ENCODE measurements at places on chromosomes 2 and 18.
A peak's percentile ranks its signal among the peaks of the same experiment; 100 is the strongest.

DNA sequence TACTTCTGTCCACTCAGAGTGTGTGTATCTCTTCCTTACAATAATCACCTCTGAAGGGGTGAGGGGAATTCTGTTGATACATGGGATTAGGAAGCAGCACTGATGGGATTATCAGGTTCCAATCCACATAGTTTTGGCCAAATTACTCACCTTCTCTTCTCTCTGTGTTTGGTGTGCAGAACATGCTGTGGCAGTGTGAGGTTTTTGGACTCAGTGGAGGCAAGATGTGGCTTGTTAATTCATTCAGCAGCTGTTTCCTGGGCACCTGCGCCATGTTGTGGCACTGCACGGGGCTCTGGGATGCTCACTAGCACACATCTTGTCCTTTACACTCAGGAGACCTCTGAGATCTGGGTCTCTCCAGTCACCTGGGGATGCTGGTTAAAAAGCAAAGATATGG, 350.3 kb upstream of the HS6ST1 start:
- no peak for DNase-seq

DNA sequence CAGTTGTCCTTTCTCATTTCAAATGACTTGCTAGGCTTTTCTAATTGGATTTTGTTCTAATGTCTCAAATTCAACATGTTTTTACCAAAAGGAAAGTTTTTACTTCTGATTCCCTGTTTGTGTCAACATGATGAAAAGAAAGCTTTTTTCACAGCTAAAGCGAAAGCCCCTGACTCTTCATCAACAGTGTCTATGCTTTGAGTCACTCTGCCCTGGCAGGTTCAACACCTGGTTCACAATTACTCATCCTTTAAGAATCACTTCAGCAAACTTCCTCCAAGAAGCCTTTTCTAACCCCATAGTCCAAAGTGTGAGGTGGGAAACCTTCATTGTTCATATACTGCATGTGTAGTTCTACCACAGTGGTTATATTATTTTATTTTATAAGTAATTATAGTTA, 7.6 kb upstream of the DSG2 start:
- no peak for DNase-seq

DNA sequence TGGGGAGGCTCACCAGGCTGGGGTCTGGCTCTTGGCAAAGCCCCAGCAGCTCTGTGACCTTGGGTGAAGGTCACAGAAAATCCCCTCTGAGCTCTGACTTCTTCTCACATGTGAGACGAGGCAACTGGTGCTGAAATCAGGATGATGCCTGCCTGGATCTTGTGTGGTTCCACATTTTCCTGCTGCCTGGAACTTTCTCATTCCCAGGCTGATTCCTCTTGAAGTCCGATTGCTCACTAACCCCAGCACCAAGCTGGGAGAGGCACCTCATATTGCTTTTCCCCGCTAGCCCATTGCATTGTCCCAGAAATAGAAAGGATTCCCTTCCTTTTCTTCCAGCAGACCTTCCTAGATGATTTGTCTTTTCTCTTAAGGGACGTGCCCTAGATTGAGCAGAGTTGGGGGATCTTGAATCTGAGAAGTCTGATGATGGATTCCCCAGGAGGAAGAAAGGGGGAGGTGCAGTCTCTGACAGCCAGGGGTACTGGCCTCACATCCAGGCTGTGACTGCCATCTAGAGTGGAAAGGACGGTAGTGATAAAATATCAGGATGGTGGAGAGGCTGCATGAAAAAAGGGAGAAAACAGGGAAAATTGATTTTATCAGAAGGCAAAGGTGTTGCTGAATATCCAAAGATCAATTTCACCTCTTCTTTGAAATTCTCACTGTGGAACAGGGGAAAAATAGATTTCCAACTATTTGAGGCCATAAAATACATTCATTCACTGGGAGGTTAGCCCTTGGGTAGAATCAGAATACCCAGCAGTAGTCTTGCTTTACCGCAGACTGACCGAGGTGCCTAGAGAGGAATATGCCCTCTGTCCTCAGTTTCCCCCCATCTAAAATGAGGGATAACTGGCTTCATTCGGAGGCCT, 96.3 kb downstream of the FAM210A start:
- peak; percentile 80 for DNase-seq

DNA sequence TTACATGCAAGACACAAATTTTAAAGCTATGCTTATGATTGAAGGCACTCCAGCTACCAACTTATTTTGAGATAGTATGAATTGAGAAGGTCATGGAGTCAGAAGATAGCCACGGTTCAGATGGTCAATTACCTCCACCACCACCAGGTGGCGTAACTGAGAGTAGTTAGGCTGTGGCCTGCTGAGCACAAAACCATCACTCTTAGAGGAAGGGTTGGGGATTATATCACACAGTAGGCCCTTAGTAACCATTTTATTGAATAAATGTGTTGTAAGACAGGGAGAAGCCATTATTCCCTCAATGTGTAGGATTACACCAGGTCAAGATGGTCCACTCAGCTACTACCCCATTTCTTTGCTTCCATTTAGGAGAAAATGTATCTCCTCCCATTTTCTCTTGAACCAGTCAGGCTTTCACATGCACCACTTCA, 18.8 kb downstream of the KLHL41 start:
- peak; percentile 20 for DNase-seq

- DNase-seq: peak; percentile 81
Observed at GRCh38 chr18:26436176-26437051, 111.9 kb downstream of the KCTD1 start.

Measured in foreskin fibroblast (primary cell).